BJ (cell line): ENCODE measurements at places on chromosomes 16 and 17. TPM values are rescaled to one million over a fixed set of nuclear protein-coding genes. Genes with fewer than 3 reads are reported as not detected.

DNA sequence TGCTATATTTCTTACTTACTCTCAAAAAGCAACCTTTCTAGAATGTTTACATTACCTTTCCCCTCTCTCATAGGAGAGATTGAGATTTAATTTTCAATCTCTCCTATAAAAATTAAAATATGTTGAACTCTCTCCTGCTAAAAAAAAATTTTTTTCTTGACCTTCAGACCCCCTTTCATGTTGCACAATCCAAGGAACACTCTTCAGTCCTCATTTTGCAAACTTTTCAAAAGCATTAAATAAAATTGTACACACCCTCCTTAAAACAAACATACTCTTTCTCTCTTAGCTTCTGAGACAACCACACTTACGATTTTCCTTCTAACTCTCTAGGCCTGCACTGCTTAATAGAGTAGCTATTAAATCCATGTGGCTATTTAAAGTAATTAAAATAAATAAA is 8.6 kb upstream of the ABCA6 start:
- DNase-seq, result no peak

DNA sequence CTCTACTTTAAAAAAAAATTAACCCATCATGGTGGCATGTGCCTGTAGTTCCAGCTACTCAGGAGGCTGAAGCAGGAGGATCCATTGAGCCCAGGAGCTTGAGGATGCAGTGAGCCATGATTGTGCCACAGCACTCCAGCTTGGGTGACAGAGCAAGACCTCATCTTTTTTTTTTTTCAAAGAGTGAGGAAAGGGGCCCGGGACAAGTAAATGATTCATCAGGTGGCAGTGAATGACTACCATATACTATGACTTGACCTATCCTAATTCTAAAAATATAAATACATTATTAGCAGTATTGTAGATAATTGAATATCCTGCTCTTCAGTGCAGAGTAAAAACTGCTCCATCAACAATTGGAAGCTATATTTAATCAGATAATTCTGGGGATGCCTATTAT is 55.3 kb downstream of the CLUH start:
- no peak for DNase-seq

The PDILT gene
- polyA plus RNA-seq, result not detected in 2 replicates

DNA sequence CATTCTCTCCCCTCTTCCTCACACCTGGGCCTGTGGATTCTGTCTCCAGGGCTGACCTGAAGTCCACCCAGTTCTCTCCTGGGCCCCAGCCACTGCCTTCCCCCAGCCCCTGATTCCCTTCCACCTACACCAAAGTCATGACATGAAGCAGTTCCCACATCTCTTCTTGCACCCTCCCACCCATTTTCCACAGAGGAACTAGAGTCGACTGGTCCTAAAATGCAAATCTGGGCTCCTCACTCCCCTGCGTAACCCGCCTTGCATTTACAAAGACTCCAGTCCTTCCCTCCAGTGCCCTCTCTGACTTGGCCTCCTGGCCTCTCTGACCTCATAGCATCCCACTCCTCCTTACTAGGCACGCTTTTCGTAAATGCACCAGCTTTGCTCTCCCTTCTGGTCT is 14.8 kb downstream of the COX6A2 start:
- DNase-seq, result no peak

- DNase-seq, result no peak
Observed at GRCh38 chr16:52265446-52265861, 281.5 kb downstream of the TOX3 start.

- DNase-seq, result no peak
Observed at GRCh38 chr16:57503366-57503765, 17.1 kb upstream of the DOK4 start.

- no peak for DNase-seq
Observed at GRCh38 chr17:45764479-45764878, 19.6 kb upstream of the CRHR1 start.

DNA sequence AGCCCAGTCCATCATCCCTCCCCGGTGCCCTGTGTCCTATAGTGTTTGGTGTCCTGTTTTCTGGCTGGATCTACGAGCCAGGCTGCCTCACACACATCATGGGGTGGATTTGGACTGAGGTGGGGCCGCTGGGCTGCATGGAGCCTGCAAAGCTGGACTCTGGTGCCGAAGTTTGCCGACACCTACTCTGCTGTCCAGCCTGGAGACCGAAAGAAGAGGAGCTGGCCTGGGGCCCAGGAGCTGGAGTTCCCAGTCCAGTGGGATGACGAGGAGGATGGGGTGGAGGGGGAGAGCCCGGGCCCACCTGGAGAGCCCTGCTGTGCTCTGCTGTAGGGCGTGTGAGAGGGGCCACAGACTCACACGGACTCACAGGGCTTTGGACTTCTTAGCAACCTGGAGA is 40.3 kb upstream of the ENPP7 start:
- no peak for DNase-seq

GRCh38 chr16:70715055-70715858 is 29.4 kb upstream of the MTSS2 start:
- DNase-seq, result peak; percentile 98

The NMRAL1 gene
- polyA plus RNA-seq, result 47.4 and 78.0 TPM in 2 replicates

DNA sequence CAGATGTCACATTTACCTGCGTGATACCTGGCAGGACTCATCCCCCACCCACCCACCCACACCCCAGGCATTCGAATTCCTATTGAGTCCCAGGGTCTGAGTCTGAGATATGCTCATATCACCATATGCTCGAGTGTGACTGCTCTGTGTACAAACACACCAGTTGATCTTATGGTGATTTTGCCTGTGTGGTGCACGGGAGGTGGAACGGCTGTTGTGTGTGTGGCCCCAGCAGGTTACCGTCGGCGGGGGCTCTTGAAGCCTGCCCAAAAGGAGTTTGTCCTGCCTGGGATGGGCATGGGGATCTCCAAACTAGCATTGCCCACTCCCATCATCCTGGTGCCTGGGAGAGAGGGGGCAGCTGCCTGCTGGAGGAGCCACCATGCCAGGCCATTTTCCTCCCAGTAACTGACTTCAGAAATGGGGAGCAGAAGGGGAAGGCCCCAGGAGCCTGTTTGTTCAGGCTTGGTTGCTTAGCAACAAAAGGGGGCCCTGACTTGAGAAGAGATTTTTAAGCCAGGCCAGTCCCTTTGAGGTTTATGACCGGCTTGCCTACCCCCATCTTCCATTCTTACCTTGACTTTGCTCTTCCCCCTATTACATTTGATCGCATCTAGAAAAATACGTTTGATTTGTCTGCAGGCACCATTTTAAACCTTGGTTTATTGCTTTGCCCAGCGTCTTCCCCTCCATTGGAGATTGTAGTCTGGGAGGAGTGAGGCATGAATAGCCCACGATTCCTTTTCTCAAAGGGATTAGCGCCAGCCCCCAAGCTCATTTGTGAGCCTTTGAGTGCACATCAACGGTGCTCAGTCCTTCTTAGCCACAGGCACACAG is 217.7 kb downstream of the CCDC182 start:
- DNase-seq, result no peak

DNA sequence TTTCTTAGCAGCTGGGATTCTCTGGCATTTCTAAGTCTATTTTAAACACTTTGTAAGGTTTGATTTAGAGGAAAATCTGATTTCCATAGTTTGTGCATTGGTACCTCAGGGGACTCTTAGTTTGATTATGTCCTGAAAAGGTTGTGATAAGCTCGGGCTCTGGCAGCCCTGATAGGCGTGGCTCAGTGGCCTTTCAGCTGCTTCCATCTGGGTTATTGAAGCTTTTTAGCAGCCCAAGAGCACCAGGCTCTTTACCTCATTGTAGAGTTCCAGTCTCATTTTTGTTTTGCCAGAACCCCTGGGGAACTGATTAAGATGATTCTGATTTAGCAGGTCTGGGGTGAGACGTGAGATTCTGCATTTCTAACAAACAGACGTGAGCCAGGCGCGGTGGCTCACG is 412.3 kb downstream of the XYLT1 start:
- no peak for DNase-seq

GRCh38 chr16:7124701-7125100 is 207.9 kb upstream of the RBFOX1 start:
- DNase-seq, result no peak

- no peak for DNase-seq
Observed at GRCh38 chr16:68592466-68593337, 52.4 kb upstream of the CDH3 start.

DNA sequence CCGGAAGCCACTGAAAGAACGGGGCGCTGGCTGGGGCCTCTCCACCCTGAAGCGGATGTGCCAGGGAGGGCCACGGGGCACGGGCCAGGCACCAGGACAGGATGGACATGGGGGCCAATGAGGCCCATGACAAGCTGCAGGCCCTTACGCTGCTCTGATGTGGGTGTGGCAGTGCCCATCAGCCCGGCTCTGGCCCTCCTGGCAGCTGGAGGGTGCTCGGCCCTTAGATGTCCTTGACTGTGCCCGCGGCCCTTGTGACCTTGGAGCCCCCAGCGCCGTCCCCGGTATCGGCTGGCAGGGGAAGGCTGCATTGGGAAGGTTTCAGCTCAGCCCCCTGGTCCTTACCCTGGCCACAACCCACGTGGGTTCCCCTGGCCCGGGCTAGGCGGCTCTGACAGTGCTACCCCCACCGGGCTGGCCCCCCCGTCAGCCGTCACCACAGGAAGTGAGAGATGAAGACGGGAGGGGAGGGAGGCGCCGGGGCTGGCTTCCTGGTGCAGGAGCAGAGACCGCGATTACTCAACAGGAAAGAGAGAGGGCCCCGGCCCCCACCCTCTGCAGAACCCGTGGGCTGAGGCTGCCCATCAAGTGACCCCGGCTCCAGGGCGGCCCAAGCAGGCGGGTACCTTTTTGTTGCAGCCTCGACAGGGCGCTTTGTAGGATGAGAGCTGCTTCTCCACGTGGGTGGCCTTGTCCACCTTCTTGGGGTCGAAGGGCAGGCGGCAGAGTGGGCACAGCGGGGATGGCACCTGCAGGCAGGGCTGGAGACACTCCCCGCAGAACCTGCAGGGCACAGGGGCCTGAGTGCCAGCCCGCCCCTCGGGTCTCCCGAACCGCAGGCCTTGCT is 5.3 kb downstream of the RNF166 start:
- DNase-seq, result no peak

The SHISA6 gene
- not detected in 2 replicates for polyA plus RNA-seq

- no peak for DNase-seq
Observed at GRCh38 chr16:11233727-11234376, 22.2 kb downstream of the SOCS1 start.

GRCh38 chr17:40319651-40320540 is 10.9 kb downstream of the RARA start:
- no peak for DNase-seq

The KRT32 gene
- 0.38 and 0.40 TPM in 2 replicates for polyA plus RNA-seq

GRCh38 chr17:8376271-8377067 is at the start of gene KRABD2:
KRABD2 (minus strand) TSS chr17:8376704.
- peak; percentile 34 for DNase-seq

The ITGAD gene
- polyA plus RNA-seq, result not detected in 2 replicates

DNA sequence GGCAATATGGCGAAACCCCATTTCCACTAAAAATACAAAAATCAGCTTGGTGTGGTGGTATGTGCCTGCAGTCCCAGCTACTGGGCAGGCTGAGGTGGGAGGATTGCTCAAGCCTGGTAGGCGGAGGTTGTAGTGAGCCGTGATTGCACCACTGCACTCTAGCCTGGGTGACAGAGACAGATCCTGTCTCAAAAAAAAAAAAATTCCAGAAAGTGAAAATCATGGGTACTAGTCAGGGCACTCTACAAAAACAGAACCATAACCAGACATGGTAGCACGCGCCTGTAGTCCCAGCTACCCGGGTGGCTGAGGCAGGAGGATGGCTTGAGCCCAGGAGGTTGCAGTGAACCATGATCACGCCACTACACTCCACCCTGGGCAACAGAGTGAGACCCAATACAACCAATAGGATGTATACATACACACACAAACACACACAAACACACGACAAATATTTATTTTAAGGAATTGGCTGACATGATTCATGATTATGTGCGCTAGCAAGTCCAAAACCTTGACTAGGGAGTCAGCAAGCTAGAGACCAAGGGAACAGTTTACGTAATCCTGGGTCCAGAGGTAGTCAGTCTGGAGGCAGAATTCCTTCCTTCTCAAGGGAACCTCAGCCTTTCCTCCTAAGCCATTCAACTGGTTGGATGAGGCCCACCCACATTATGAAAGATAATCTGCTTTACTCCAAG is 11.6 kb upstream of the GP1BA start:
- no peak for DNase-seq

DNA sequence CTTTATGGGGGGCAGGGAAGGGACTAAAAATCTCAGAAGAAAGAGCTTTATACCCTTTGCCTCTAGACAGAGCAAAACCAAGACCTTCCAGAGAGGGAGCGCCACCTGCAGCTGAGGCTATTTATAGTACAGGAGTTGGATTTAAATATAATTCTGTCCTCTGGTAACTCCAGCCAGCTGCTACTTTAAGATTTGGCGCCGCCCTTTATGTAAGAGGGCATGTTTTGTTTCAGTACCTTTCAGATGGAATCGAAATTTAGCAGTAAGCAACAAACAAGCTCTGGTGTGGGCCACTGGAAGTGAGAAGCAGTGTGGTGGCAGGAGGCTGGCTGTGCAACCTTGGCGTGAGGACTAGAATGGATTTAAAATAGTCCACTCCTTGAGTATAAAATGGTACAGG is 5.2 kb upstream of the GUCY2D start:
- DNase-seq, result no peak

The AKAP1 gene
- 8.1 and 15.7 TPM in 2 replicates for polyA plus RNA-seq

GRCh38 chr17:8386841-8387240 is 3.8 kb upstream of the RPL26 start:
- no peak for DNase-seq

The RAB34 gene
- polyA plus RNA-seq, result 307 and 473 TPM in 2 replicates

The HSBP1 gene
- polyA plus RNA-seq, result 165 and 217 TPM in 2 replicates

GRCh38 chr17:4766201-4766600 is 5.5 kb upstream of the TM4SF5 start:
- no peak for DNase-seq

DNA sequence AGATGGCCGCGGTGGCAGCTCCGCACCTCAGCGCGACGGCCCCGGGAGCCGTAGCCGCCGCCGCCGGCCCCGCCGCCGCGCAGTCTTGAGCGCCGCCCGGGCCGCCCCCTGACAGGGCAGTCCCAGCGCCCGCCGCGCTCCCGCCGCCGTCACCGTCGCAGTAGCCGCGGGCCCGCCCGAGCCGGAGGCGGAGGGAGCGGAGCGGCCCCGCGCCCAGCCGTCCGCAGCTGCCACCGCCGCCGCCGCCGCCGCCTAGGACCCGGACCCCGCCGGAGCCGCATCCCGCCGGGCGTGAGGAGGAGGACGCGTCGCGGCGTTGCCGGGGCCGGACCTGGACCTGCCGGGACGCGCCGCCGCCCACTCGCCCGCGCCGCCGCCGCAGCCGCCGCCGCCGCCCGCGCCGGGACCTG is 218 bp downstream of the TNRC6C start:
- no peak for DNase-seq

GRCh38 chr17:76014925-76015261 is 12.2 kb downstream of the EVPL start:
- DNase-seq, result no peak

The EFNB3 gene
- 4.9 and 5.3 TPM in 2 replicates for polyA plus RNA-seq

The IL17C gene
- not detected in 2 replicates for polyA plus RNA-seq

- DNase-seq, result no peak
Observed at GRCh38 chr16:65756163-65756562, 610.3 kb upstream of the CDH5 start.

The ELOB gene
- polyA plus RNA-seq, result 212 and 215 TPM in 2 replicates

DNA sequence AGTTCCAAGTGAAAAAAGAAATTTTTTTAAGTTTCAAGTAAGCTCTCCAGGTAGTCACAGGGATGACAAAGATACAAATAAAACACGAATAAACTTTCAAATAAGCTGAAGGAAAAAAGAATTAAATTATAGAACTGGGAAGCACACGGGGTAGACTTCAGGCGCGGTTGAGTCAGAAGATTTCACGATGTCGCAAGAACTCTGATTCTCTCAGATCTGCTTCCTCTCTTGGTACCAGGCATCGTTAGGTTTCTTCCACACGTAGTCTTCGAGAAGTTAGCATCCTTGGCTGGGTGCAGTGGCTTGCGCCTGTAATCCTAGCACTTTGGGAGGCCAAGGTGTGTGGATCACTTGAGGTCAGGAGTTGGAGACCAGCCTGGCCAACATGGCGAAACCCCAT is 784.1 kb upstream of the RBFOX1 start:
- no peak for DNase-seq
